ENCODE measurements at places on chromosomes 6 and 20. TPM values are rescaled to one million over a fixed set of nuclear protein-coding genes. Genes with fewer than 3 reads are reported as not detected.

The C20orf141 gene
- not detected for total RNA-seq

GRCh38 chr20:11719153-11719552 lies 198.5 kb upstream of the BTBD3 start:
- no peak overlapping the region for H3K4me3 ChIP-seq
- H3K27me3 ChIP-seq: no peaks in the 10 kb centered on the region
- H3K27ac ChIP-seq: no peak overlapping the region

- no peak overlapping the region for H3K4me3 ChIP-seq
- H3K27ac ChIP-seq: no peak overlapping the region
- no peaks in the 10 kb centered on the region for H3K36me3 ChIP-seq
- peaks cover 5% of the 10 kb centered on the region for H3K27me3 ChIP-seq
These were observed 35.8 kb downstream of the ZBTB46 start for GRCh38 chr20:63795178-63795830.

The PTP4A1 gene
- 67.6 TPM for total RNA-seq

GRCh38 chr20:53660078-53660909 lies 66.7 kb upstream of the ZNF217 start:
- DNase-seq: peak; percentile 47
- peaks cover 74% of the 10 kb centered on the region for H3K4me1 ChIP-seq
- H3K36me3 ChIP-seq: no peaks in the 10 kb centered on the region
- H3K27ac ChIP-seq: peak overlapping the region; percentile 96
- peak overlapping the region; percentile 87 for H3K4me3 ChIP-seq

DNA sequence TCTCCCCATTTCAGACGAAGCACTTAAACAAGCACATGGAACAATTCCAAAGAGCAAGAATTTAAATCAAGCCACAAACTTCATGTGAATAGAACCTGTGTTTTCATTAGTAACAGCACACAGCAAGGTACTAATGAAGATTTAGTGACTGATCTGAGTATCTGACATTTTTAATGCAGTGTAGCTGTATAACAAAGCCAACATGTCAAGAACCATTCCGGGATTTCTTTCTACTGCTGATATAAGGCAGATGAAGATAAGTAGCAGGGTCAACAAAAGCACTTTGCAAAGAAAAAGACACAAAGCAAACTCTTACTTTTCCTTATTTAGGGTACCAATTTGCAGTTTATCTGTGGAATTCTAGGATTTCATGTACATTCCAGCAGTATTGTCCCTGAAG lies 11.3 kb downstream of the SLC17A5 start:
- no peaks in the 10 kb centered on the region for H3K27me3 ChIP-seq
- no peak overlapping the region for H3K27ac ChIP-seq
- H3K4me3 ChIP-seq: no peak overlapping the region
- no peaks in the 10 kb centered on the region for H3K36me3 ChIP-seq
- H3K4me1 ChIP-seq: peaks cover 30% of the 10 kb centered on the region
- DNase-seq: no peak

- peaks cover 77% of the 10 kb centered on the region for H3K4me1 ChIP-seq
- DNase-seq: peak; percentile 74
- peak overlapping the region; percentile 95 for H3K4me3 ChIP-seq
- H3K36me3 ChIP-seq: peaks cover 24% of the 10 kb centered on the region
These were observed 8.5 kb downstream of the RBM38 start for GRCh38 chr20:57399587-57400155.

DNA sequence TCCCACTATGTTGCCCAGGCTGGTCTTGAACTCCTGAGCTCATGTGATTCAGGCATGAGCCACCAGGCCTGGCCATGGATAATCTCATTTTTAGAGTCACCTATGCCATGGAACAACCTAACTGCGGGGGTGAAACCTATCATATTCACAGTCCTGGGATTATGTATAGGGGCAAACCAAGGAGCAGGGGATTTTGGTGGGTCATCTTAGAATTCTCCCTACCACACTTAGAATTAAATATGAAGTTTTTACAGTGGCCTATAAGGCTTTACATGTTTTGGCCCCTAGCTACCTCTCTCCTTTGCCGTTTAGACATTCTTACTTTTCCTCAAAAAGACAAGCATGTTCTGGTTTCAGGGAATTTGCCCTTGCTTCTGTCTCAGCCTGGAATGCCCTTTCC lies 20.6 kb upstream of the VEGFA start:
- H3K27me3 ChIP-seq: peaks cover 16% of the 10 kb centered on the region
- no peaks in the 10 kb centered on the region for H3K4me1 ChIP-seq
- no peak overlapping the region for H3K4me3 ChIP-seq
- no peak overlapping the region for H3K27ac ChIP-seq
- no peak for DNase-seq
- no peaks in the 10 kb centered on the region for H3K36me3 ChIP-seq

All from activated T-cell treated with anti-CD3 and anti-CD28 coated beads, Interleukin-2, amount 50 U/mL, for 72 hours (primary cell).